Suprapubic skin (tissue), 4 donors: ENCODE measurements at places on chromosomes 6 and 20.

GRCh38 chr20:51759769-51760510 lies 8.2 kb downstream of the ATP9A start:
- DNase-seq = no peak

GRCh38 chr20:19735446-19735845 lies 22.6 kb upstream of the RIN2 start:
- peak; percentile 88 for DNase-seq

DNA sequence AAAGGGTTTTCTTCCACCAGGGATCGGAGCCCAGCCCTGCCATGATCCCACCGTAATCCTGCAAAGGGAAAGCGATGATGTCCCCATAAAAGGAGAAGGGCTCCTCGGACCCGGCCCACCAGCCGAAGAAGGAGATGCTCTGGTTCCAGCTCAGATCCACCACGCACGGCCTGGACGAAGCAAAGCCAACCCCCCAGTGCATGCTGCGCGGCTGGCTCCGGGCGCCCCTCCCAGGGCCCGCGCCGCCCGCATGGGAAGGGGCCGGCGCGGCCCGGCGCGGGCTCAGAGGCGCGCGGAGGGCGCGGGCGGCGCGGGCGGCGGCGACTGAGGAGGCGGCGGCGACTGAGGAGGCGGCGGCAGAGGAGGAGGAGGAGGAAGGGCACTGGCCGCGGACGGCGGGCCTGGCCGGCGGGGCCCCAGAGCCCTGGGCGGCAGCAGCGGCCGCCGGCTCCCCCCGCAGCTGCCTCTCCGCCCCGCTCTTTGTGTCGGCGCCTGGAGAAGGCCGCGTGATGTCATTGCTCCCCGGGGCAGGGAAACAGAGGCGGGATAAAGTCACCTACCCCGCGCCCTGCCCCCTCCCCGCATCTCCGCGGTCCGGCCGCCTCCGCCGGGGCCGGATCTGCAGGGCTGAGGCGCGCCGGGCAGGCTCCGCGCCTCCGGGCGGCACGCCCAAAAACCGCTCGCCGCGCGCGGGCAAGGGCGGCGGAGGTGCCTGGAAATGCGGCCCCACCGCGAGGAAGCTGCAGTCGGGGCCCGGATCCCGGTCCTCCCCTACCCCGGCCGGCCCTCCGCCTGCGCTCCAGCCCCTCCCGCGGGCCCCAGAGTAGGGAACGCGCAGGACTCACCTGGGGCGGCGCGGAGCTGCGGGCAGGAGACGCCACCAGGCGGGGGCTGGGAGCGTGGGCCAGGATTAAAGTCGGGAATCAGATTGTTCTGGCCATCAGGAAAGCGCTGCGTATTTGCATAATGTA lies at the start of gene FAXC:
Gene FAXC, minus strand, starts transcription at position 504 of the 971 bp plus-strand sequence. Its CDS starts 302 bp downstream, at position 202.
- no peak for DNase-seq

DNA sequence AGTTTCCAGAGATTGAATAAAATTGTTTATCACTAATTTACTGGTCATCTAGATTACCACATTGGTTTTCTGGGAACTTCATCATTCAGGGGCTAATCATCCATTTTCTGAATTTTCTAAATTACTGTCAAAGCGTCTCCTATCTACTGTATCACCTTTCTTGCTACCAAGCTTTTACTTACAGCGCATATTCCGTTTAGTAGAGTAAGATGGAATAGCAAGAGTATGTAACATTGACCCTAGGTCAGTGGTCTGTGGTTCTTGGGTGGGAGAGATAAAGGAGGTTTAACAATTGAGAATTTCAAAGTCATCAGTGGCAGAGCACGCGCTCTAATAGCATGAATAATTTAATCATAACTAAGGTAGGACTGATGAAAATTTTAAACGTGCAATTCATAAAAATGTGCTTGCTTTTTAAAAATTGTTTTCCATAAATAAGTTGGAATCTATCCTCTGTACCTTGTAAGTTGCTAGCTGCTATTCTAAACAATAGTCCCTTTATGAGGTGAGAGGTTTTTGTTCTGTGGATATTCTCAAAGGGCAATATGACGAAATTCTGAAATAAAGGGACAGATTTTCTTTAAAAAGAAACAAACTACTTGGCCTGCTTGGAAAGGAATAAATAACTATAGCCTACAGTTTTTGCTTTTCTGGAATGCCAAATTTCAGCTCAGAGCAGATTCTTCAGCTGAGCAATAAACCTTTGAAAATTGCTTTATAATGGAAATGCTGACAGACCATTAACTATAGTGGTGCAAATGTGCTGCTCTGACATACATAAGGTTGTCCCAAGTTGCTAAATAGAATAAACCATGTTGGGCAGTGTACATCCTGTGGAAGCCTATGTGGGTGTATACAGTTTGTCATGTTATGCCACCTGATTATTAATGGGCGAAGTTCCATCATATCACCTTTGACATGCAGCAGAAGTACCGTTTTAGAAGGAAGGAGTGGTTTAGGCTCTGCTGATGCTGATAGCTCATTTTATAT lies 84.1 kb downstream of the ZFAND3 start:
- DNase-seq = no peak

DNA sequence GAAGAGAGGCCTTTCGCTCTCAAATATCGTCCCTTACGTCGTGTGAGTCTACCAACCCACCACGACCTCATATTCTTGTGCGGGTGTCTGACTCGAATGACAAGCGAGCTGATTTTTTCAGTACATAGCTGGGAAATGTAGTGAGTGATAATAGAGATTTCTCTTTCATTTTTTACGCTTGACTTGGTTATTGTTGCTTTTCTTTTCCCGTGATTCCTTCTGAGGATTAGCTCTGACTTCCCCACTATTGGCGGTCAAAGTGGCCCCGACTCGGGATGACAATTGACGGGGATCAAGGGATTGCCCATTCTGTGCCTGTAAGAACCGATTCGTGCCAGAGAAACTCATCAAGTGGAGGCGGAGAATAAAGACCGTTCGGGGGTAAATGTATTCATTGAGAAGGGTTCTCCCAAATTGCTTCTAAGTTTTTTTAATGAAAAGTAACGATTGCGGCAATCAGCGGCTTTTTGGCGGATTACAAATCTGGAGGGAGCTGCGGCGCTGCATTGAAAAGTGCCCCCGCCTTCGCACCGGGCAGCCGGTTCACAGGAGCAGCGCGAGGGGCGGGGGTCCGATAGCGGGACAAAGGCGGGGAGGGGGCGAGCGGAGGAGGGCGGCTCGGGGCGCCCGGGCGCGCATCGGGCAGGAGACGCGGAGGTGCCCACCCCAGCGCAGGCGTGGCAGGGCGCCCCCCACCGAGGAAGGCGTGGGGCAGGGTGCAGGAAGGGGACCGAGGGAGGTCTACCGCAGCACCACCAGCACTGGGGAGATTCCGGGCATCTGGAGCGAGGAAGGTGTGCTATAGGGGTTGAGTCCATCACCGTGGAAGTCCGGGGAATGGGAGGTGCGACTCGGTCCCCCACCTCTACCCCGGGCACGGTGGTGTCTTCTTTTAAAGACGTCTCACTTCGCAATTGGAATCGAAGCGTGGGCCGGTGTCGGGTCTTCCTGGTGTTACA lies 44.5 kb upstream of the OSTM1 start:
- no peak for DNase-seq

- DNase-seq = no peak
Observed at GRCh38 chr20:51715163-51715855, 52.9 kb downstream of the ATP9A start.

GRCh38 chr6:157089851-157090250 lies 233.5 kb downstream of the TMEM242 start:
- no peak for DNase-seq

GRCh38 chr6:98828941-98829411 lies 5.4 kb upstream of the POU3F2 start:
- DNase-seq = no peak

DNA sequence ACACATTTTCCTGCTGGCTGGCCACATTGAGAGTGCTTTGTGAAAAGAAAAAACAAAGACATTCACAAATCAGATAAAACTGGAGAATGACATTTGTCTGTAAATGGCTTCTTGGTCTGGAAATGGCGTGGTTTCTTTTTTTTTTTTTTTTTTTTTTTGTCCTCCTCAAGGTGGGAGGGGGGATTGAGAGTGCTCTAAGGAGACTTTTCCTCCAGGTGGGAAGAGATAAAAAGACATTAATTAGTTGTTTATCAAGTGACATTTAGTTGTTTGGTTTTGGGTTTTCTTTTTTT lies 40.4 kb downstream of the GNAS start:
- no peak for DNase-seq

GRCh38 chr6:11785415-11785773 lies 6.8 kb upstream of the ADTRP start:
- no peak for DNase-seq
